ENCODE measurements at places on chromosomes 2 and 18. TPM values are rescaled to one million over a fixed set of nuclear protein-coding genes. Genes with fewer than 3 reads are reported as not detected.

PCARE gene
- total RNA-seq = not detected

GPR45 gene
- total RNA-seq = not detected

DNA sequence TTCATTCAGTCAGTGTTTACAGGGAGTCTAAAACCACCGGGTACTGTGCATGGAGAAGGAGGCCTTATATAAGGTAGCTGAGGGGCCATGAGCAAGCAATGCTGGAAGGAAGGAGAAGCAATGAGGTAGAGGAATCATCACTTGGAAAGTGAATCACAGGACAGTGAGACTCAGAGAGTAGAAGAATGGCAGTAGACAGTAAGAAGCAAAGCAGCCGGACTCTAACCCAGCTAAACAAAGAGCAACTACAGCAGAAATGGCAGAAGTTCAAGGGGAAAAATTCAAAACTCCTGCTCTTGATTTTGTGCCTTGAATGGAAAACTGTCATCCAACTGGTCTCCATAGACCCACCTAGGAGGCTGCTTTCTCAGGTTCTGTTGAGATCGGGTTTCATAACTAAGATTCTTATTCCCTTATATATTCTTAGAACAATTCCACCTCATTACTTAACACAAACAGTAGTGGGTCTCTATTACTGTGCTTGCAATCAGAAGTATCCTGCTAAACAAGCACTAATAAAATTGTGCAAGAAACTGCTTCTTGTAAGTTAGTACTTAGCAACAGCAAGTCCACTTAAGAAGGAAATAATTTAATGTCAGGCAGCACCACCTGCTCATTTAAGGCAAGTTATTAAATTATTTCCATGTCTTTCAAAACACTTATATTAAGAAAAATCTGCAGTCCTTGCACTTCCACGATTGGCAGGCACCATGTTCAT, 68.0 kb downstream of the RBMS1 start:
- DNase-seq = no peak

DNA sequence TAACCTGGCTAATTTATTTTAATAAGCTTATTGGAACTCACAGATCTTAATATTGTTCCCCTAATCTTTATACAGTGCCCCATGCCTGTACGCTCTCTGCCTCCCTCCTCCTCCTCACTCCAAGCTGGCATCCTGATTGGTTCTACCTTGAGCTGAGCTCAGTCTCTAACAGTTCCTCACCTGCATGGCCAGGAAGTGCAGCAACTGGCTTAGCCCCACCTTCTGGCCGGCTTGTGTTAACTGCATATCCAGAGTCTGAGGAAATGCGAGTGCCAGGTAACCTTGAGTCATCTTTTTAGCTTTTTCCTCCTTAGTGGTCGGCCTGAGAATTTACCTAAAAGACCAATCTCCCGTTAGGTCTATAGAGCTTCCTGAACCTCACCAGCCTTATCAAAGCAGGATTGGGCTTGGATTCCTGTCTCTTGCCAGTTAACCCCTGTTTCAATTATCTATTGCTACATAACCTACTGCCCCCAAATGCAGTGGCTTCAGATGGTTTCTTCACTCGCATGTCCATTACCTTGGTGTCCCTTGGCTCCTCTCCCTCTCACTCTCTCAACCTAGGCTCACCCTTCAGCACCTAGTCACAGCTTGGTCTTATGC, 89.5 kb upstream of the STK39 start:
- DNase-seq = no peak

- no peak for DNase-seq
Observed at GRCh38 chr18:22370414-22370813, 47.3 kb downstream of the CTAGE1 start.

DNA sequence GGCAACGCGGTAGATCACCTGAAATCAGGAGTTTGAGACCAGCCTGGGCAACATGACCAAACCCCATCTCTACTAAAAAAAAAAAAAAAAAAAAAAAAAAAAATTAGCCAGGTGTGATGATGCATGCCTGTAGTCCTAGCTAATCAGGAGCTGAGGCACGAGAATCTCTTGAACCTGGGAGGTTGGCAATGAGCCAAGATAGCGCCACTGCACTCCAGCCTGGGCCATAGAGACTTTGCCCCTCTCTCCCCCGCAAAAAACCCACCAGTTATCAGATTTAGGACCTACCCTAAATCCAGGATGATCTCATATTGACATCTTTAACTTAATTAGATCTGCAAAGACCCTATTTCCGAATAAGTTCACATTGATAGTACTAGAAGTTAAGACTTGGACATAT, 29.2 kb upstream of the LDAH start:
- no peak for DNase-seq

DNA sequence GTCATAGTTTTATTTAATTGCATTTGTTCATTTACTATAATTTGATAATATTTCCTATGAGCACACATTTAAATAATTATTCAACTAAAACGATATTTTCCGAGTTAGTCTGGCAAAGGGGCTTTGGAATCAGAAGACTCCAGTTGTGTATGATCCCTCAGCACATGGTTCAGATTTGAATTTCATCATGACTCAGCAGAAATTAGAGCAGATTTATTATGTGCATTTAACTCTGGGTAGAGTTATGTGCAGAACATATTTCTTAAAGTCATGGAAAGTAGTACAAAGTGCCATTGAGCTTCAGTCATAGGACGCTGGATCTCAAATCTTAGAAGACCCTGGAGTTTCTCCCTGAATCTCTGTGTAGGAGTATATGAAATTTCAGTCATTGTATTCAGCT, 106.7 kb downstream of the ADCYAP1 start:
- DNase-seq = no peak

DNA sequence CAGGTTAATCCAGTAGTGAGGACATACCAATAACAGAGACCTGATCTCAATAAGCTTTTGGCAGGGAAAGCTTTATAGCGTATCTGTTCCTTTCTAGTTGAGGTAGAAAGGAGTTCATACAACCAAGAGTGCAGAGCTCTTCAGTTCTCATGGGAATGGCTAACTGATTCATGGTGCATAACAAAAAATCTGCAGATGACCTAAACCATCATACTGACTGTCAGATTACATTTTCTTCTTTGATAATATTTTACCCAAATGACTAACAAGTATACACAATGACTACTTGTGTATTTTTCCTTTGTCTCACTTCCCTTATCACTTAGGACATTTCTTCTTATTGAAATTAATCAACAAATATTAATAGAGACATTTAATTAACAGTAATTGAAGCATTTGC, 140.0 kb upstream of the SERTAD2 start:
- no peak for DNase-seq

- no peak for DNase-seq
Observed at GRCh38 chr18:11146238-11146946, 3.0 kb downstream of the PIEZO2 start.

GRCh38 chr2:149170156-149170555, 131.7 kb downstream of the LYPD6B start:
- no peak for DNase-seq

DNA sequence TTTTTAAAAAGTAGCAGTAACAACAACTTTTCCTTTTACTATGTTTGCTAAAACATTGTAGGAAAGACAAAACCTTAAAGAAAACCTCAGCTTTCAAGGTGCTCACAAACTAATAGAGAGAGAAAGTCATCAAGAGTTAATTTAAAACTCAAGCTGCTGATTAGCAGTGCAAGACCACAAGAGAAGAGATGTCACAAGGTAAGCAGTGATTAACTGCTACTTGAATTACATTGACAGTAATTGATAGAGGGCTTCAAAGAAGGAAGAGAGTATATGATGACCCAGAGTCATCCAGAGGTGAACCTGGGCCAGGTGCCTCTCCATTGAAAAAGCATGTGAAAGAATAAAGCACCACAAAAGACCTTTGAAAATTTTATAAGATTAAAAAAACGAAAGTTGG, 939.6 kb upstream of the CNTNAP5 start:
- DNase-seq = no peak

- no peak for DNase-seq
Observed at GRCh38 chr2:155298001-155298400, 599.5 kb downstream of the KCNJ3 start.

- no peak for DNase-seq
Observed at GRCh38 chr18:75227535-75228296, 17.1 kb downstream of the TSHZ1 start.

GRCh38 chr2:155250800-155251199, 552.3 kb downstream of the KCNJ3 start:
- no peak for DNase-seq
